ENCODE measurements at places on chromosomes 2 and 18.

DNA sequence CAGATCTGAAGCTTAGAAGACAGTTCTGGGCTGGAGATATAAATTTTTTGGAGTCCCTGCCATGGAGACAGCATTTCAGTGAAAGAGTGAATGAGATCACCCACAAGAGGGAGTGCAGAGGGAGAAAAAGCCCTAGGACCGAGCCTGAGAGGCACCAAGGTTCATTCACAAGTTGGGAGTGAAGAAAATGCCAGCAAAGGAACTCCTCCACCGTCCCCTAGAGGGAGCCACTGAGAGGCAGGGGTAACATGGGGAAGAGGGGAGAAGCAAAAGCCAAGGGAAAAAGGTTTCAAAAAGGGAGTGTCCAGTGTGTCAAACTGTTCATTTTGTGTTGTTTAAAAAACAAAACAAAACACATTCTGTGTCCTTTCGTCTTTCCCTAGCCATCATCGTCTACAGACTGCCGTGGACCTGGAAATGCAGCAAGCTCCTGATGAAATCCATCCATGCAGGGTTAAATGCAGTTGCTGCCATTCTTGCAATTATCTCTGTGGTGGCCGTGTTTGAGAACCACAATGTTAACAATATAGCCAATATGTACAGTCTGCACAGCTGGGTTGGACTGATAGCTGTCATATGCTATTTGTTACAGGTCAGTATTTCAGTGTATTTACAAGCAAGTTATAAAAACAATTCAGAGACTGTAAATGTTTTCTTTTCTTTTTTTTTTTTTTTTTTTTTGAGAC, 19.1 kb downstream of the CYBRD1 start:
- DNase-seq, result peak; percentile 73

GRCh38 chr2:34291076-34291475, 692.0 kb upstream of the FAM98A start:
- DNase-seq, result no peak

- DNase-seq, result no peak
Observed at GRCh38 chr2:95042472-95043271, 17.2 kb downstream of the MAL start.

DNA sequence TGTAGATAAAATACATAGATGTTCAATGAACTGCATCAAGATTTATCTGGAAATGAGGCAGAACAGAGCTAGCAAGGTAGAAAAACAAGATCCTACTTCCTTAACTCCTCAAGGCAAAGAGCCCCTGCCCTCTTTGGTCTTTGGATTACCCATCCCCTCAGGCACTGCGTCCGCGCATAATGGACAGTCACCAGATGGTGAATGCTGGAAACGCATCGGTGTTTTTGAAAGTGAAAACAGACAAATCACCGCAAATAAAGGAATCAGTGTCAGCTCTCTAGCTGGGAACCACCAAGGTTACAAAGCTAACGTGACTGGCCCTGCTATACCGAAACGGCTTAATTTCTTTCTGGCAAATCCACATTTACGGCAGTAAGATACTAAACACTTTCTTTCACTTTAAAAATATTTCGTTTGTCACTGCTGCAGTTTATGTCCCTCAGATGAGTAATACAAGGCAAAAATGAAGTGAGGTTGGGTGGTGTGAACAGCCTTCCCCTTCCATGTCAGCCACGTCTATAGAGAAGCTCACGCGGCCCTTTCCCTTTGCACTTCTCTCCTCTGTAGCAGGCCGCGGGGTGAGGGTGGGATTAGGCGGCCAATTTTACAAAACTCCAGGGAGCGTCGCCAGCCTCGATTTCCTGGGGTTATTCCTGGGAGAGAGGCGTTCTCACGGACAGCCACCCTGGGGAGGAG, 627 bp upstream of the GALR1 start:
- DNase-seq, result peak; percentile 38

GRCh38 chr2:119771331-119771730, 11.6 kb downstream of the PTPN4 start:
- no peak for DNase-seq

DNA sequence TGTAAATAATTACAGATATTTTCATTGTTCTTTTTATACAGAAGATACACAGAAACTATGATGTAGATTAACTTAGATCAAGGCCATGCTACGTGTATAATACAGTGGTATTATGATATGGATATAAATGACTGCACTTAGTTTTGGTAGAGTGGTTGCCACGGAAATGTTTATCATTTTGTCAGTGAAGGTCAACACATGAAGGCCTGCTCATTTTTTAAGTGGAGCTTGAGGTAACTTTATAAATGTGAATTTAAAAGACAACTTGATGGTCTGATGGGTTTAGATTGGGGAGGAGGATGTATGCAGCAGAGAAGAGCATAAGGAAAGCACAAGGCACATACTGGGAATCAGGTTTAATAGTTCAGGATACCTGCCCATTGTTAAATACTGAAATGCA, 14.4 kb upstream of the BBS5 start:
- no peak for DNase-seq

DNA sequence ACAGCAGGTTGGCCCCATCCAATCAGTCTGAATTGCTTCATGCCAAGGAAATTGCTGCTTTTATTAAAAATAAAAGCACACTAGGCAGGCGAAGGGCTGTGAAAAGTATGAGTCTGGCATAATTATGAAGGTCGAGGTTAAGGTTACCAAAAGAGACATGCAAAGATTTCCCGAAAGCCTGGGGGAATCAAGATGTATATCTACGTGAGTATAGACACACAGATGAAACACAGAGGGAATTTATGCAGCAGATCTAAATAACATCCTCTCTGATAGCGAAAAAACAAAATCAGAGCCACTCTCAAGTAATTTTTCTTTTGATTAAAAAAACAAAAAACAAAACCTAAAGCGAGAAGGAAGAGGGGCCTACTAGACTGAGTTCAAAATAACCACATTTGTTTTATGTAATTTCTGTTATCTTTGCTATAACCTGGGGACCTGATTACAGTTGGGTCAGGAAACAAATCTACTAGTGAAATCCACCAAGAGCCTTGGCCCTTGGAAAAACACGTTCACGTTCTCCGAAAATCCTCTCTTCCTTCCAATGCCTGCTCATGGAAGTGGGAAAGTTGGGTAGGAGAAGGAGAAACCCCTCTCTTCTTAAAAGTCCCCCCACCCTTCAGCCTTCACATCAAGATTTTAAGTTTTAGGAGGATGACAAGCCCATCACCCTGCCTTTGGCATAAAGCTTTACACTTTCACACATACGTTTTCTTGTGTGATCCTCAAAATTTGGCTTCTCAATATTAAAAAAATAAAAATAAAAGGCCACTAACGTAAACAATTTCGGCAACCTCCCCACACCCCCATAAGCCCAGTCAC, 1.4 kb downstream of the AAK1 start:
- DNase-seq, result no peak

DNA sequence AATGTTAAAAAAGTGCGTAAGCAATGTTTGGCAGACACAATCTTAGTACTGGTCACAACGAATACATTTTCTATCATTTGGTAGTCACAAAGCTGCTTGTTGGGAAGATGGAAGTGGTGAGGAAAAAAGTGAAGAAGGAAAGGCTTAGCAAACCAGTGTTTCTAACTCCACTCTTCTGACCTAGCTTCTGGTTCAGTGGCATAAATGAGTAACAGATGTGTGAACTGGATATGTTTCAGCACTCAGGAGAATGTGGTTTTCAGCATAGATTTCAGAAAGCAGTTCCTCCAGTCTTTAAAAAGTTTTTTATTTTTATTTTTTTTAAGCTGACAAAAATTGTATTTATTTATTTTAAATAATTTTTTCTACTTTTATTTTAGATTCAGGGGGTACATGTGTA, 357.1 kb downstream of the CPS1 start:
- DNase-seq, result no peak

- DNase-seq, result no peak
Observed at GRCh38 chr2:231300722-231301076, 94.8 kb upstream of the B3GNT7 start.
